ENCODE measurements at places on chromosomes 3 and 15. TPM values are rescaled to one million over a fixed set of nuclear protein-coding genes. Genes with fewer than 3 reads are reported as not detected.

DNA sequence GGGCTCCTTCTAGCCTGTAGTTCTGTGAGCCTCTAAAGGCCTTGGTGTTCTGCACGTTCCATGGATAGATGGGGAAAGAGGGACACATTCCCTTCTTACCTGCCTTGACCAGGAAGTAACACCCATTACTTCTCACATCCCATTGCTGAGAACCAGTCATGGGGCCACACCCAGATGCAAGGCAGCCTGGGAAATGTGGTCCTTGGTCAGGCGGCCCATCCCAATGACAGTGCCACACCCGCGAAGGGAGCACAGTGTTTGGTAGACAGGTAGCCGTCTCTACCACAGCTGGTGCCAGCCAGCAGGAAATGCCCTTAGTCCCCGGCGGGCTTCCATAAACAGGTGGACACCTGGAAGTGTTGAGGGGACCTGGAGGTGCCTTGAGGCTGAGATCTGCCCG lies 23.2 kb upstream of the LCTL start:
- no peak for DNase-seq

DNA sequence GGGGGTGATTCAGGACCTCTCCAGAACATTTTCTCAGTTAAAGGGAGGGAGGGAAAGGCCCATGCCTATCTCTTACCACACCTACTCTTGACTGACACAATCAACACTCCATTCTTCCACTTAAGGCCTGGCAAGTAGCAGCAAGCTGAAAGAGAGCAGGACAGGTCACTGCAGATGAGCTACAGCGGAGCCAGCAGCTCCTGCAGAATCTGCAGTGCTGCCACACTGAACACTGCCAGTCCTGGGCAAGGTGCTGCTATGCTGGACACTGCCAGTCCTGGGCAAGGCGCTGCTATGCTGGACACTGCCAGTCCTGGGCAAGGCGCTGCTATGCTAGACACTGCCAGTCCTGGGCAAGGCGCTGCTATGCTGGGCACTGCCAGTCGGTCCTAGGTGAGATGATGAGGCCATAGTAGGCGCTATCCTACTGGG lies 143.7 kb downstream of the MYLK start:
- DNase-seq = no peak

DNA sequence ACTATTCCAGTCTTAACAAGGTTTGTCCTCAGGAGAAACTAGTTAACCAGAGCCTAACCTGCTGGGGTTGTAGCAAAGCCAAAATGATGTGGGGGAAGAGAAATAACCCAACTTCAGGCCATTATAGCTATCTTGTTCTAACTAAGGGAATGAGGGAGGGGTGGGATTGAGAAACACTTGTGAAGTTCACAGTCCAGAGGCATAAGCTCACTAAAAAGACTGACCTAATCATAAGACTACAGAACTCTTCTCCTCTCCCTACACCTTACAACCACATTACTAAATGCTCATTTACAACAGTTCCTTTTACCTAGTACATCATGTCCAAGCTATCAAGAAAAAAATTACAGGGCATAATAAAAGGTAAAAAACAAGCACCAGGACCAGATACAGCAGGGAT lies 52.8 kb downstream of the UBE3A start:
- DNase-seq = no peak

DNA sequence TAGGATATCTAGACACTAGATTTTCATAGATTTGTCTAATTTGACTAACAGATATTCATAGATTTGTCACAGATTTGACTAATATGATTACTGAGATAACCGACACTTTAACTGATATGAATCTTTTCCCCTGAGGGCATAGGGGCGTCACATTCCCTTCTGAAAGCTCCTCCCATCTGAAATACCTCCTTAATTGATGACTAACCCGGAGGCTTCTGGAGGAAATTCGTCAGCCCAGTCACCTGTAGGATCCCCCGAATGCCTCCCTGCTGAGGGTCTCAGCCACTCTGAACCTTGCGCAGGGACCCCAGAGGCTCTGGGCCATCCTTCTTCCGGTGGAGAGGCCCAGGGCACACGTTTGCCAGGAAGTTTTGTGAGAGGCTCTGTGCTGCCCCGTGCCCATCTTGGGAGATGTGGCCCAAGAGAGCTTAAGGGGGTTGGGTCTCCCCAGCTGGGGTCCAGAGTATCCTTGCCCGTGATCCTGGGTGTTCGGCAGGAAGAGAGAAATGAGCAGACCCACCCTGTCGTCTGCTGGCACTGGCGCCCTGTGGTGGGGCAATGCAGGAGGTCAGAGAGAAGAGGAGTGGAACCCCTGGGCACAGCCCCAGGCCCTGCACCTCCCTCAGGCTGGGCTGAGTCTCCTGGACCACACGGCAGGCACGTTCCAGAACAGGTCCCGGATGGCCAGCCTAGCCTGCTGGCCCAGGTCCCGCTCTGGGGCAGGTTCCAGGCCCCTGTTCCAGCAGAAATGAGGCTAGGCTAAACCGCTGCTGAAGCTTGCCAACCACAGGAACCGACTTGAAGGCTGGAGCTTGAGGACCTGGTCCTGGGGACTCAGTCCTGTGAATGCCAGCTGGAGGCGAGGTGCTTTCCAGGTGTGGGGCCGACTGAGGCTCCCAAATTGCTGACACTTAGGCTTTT lies 1.7 kb downstream of the PLA2G4D start:
- DNase-seq = no peak

- peak; percentile 69 for DNase-seq
Observed at GRCh38 chr3:184540777-184541681, 20.6 kb upstream of the EPHB3 start.

DNA sequence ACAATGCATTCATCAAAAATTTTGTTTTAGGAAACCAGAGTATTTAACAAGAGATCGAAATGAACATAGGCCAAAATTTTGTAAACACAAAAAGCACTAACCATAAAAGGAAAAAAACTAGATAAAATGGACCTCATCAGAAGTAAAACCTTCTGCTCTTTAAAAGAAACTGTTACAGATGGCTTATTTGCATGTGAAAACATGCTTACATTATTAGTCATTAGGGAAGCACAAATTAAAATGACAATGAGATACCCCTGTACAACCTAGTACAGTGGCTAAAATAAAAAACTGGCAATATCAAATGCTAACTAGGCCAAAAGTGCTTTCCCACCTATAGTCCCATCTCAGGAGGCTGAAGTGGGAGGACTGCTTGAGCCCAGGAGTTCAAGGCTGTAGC lies 19.3 kb downstream of the UBR1 start:
- DNase-seq = no peak

DNA sequence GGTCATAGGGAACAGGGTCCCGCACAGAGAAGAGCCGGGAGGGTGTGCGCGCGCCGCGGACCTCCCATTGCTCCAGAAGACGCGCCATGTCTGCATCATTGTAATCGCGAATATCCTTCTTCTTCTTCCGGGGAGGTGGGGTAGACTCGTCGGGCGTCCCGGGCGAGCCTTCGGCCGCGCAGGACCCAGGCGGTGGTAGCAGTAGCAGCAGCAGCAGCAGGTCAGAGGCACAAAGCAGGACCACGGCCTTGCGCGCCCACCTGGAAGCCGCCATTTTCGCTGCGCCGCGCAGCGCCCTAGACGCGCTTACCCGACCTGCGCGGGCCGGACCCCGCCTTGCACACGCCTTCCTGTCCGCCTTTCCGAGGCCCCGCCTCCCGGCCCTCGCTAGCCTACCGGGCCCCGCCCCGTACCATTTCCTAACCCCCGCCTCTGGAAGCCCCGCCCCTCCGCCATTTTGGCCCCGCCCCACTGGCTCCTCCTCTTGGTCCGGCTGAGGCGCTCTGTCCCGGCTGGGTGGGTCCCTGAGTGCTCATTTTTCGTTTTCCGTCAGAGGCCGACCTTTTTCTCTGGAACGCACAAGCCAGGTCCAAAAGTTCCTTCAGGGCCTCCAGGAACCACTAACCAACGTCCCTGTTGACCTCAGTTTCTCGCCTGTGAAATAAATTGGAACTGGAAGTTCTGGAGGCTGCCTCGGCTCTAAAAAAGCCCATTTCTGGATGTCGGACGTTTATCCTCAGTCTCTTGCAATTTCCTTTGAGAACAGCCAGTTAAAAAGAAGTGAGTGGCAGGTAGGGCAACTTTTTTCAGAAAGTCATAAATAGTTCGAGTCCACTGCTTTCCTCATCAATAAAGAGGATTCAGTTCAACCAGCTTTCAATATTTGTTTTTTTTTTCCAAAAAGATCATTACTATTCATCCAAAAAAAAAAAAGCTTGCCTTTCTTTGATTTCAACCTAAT lies at the start of gene MESD:
MESD (minus strand) TSS at position 302 of the 961 bp plus-strand sequence; CDS start at position 274, 28 bp downstream.
- peak; percentile 99 for DNase-seq

- no peak for DNase-seq
Observed at GRCh38 chr15:67957435-67958132, 96.5 kb upstream of the PIAS1 start.

DNA sequence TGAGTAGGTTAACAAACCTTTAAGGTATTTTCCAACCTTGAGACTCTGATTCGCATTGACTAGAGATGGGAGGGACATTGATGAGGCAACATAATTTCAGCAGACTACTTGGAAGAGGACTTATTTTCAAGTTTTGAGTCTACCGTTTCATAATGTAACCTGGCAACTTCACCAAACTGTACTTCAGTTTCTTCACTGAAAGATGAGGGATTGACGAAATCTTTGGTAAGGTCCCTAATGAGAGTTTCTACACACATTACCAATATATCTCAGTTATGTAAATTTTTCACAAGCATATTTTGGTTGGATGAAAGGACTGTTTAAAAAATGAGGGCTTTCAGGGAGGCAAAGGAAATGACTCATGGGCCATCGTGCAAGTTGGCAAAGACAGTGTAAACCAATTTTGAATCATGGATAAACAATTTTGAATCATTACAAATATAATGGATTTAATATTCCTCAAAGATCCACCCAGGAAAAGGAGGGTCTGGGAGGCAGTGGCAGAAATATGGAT lies 28.7 kb upstream of the SEMA6D start:
- DNase-seq = no peak

DNA sequence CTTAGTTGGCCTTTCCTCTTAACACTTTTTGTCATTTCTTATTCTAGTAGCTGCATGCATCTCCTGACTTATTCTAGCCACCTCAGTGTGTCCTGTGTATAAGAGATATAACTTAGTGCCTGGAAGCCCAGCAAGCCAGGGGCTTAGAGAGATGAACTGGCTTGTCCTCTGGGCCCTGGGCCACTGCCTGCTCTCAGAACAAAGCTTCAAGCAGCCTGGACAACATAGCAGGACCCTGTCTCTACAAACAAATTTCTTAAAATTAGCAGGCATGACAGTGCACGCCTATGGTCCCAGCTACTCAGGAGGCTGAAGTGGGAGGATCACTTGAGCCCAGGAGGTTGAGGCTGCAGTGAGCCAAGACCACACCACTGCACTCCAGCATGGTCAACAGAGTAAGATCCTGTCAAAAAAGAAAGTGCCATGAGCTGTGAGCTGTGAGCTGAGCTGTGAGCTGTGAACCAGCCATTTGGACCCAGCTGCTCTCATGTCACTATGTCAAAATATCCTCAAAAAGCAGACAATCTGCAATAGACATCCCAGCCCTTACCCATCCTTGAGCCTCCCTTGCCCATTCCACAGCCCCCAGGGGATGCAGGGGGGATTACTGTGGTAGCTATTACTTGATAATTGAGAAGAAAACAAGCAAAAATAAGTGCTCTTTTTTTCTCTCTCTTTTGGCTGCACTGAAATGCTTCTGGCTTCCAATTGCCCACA lies 174.5 kb downstream of the OPA1 start:
- DNase-seq = no peak

DNA sequence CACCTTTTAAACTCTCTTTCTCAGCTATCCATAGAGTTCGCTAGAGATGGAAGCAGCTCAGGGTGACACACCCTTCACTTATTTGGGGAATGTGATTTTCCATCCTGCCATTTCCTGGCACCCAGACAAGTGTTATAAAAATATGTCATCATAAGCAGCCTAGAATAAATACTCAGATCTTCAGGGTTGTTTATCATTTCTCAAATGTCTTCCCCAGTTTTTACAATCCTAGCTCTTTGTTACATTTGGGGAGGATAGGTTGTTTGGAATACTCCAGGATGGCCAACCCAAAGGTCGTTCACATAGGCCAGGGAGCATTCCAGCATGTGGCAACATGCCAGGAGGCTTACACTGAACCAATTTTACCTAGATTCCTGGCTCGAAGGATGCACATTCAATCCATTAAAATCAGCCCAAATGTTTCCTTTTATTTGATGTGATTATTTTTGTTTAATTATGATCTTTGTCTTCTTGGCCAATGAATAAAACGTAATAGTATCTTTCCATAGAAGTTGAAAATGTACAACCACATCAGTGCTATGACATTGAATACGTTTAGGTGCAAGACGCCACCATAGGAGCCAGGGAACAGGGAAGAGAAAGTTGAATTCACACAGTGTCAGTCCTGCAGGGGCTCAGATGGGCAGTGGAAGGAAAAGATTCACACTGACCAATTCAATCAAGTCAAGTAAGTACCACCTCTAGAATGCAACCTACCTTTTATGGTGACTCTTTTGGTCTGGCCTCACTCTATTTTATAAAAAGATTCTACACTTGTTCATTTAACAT lies 537.7 kb upstream of the MDFIC2 start:
- DNase-seq = no peak

DNA sequence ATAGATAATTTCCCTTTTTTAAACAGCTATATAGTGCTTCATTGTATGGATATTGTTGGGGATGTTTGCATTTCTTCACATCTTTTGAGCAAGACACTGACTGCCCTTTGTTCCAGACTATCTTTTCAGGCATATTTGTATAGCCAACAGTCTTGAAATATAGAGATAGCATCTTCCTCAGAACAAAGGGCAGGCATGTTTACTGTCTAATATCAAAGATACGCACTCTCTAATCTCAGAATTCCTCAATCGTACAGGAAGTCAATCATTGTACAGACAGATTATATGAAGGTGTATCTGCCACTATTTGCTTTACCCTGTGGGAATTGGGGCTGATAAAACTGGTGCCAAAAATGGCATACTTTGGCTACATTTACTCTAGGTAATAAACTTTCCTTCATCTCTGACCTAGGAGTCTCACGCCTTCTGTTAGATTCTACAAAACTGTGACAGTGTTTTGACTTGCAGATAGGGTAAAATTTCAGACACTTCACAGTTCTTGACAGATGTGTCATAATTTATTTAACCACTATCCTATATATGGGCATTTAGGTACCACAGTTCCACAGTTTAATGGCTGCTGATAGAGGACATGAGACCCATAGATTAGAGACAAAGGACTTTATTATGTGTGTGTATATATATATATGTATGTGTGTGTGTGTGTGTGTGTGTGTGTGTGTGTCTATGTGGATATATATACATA lies 321.0 kb downstream of the IGSF11 start:
- DNase-seq = no peak

- no peak for DNase-seq
Observed at GRCh38 chr15:38308797-38309196, 56.2 kb downstream of the SPRED1 start.

- DNase-seq = no peak
Observed at GRCh38 chr3:151766454-151766853, 32.7 kb downstream of the AADACL2 start.

- no peak for DNase-seq
Observed at GRCh38 chr3:163261056-163261455, 1764.4 kb downstream of the OTOL1 start.

The CYP11A1 gene
- total RNA-seq = 1.3 TPM

The SCAANT1 gene
- total RNA-seq = not detected

The NEIL1 gene
- total RNA-seq = 15.4 TPM

The CACNA1D gene
- total RNA-seq = 0.78 TPM

The DPPA2 gene
- not detected for total RNA-seq

The ETV5 gene
- 25.5 TPM for total RNA-seq

Data from aorta (tissue), 5 donors.